ENCODE measurements at places on chromosomes 11 and 22.
A peak's percentile ranks its signal among the peaks of the same experiment; 100 is the strongest.

DNA sequence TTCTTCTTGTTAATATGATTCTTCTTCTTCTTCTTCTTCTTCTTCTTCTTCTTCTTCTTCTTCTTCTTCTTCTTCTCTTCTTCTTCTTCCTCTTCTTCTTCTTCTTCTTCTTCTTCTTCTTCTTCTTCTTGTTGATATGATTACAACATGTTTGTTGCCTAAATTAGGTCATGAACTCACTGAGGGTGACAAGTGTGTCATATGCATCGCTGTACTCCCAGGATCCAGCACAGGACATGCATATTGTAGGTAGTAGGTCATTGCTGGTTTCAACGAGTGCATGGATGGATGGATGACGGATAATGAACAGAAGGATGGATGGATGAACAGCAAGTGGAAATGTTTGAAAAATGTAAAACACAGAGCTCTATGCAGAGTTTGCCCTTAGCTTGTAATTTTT lies 14.9 kb upstream of the PVALB start:
- DNase-seq: no peak

GRCh38 chr11:2097998-2098690 lies 41.0 kb downstream of the IGF2 start:
- no peak for DNase-seq

GRCh38 chr11:86790867-86791849 lies 9.2 kb upstream of the PRSS23 start:
- DNase-seq: no peak

GRCh38 chr11:120835601-120836228 lies 188.2 kb upstream of the TBCEL start:
- no peak for DNase-seq

DNA sequence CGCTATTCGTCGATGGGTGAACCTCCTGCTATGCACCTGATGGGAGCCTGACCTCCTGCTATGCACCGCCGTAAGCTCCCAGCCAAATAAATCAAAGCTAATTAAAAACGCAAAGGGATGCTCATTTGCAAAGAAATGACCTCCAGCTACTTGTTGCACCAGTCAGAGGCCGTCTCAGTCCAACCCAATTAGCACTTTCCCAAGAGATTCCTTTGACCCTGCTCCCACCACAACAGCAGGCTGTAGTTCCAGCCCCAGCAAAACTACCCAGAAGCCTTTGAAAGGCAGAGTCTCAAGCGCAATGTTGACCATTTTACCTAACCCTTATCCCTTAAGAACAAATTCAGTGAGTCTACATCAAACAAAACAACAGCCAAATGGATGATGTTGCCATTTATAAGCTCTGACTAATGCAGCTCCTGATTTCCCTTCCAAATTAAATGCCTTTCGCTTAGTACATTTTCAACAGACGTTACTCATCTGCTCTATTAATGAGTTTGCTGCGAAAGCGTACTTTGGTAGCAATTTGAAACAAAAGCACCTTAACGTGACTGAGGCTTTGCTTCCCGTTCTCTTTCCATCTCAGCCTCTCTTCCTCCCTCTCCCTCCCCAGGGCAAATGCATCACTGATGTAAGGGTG lies 17.2 kb upstream of the BSX start:
- DNase-seq: no peak

- no peak for DNase-seq
These were observed 202.2 kb upstream of the SORL1-AS1 start for GRCh38 chr11:121654843-121655536.

DNA sequence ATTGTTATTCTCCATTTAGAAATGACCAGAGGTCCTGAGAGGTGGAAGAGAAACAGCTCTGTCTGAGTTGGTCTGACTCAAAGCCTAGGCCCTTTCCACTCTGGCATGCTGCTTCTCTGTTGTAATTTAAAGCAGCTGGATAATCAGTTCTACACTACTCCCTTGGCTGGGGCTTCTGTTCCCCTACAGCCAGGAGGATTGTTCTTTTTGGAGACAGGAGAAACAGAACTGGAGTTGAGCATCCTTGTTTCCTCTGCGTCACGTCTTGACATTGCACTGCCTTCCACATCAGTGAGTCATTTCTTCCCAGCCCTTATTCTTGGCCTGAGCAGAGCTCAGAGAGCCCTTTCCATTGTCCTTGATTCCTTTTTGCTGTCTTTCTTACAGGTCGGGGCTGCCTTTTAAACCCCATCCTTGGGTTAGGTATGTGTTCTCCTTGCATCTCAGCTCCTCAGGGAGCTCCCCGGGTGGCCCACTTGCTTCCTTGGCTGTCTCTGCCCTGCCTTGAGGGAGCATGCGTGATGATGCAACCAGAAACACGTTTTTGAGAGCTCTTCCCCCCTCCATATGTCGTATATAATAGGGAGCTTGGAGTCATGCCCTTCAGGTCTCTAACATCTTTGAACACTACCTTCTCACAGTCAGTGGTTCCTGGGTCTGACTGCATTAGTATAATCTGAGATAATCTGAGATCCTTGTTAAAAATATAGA lies 35.7 kb downstream of the CYB5R2 start:
- no peak for DNase-seq

DNA sequence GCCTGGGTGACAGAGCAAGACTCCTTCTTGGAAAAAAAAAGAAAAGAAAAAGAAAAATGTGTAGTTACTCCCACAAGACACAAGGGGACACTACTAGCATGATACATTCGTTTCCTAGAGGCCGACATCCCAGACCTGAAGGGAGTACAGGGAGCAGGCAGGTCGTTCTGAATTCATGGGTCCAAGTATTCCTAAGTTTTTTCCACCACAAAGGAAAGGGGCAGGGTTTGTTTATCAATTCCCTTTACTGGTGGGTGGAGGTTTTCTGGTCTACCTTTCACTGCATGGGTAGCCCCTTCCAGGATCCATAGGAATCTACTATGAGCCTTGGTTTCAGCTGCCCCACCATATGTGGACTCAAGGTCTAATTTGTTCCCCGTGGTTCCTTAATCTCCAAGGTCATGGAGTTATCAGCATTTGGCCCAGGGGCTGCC lies 11.8 kb downstream of the TIGD3 start:
- peak; percentile 78 for DNase-seq

DNA sequence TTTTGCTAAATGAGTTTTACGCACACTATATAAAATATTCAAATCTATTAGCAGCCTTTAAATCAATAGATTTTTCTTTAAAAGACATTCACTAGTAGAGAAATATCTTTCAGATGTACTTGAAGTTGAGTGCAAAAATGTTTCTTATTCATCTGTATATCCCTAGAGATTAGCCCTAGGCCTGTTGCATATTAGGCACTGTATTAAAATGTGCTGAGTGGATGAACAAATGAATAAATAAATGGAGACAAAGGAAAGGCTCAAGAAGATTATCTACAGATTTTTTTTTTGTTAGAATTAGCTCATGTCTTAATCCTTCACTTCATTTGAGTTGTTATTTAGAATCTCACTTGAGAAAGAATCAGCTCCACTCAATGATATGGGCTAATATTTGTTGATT lies 12.0 kb upstream of the MMP13 start:
- DNase-seq: no peak

DNA sequence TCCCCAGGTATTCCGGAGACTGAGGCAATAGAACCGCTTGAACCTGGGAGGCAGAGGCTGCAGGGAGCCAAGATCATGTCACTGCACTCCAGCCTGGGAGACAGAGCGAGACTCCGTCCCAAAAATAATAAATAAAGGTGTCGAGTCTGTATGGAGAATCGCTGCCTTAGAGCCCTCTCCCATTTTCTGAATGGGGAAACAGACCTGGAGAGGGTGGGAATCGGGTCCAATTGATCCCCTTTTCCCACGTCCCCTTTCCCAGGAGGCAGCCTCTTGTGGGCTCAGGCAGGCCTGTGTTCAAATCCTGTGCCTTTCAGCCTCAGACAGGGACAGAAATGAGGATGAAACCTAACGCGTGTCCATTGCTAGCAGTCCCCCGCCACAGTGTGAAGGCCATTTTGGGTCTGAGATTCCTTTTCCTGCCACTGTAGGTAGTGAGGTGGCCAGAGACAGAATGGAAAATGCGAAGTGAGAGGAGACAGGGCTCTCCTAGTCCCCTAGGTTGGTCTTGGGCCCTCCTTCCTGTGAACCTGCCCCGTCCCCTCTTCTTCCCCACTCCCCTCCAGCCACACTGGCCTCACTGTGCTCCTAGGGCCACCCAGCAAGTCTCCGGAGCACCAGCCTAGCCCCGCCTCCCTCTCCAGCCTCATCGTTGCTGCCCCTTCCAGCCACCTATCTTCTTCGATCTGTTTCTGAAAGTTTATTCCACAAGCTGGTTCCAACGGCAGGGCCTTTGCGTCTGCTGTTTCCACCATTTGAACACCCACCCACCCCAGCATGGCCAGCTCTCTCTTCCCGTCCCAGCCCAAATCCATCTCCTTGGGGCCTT lies 2.7 kb upstream of the POLDIP3 start:
- DNase-seq: no peak

DNA sequence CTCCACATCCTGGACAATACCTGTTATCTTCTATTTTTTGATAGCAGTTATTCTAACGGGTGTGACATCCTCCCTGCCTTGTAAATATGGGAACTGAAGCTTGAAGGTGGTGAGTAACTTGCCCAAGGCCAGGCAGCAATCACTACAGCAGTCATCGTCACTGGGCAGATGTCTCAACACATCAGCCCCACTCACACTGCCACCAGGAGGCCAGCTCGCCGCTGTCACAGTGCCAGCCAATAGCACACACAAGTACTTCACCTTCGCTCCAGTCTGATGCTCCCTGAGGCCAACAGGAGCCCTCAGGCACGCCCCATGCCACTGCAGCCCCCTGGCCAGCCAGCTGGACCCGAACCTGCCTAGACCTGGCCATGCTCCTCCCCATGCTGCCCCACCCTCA lies 4.9 kb upstream of the TTLL1 start:
- peak; percentile 40 for DNase-seq

DNA sequence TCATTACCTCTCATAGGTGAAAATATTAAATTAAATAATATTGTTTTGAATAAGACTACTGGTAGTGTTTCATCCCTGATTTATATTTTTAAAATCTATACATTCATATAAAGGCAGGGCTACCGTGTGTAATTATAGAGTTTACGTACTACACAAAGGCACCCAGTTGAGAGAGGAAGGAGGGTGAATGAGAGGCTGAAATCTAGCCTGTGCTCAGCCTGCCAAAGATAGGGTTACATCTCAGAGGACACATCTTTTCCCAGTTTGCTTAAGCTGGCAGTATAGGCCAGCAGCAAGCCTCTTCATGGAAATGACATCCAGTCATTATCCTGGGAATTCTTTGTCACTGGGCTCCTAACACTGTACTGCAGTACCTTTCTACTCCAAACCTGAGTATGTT lies 7.5 kb upstream of the B3GNT6 start:
- no peak for DNase-seq

GRCh38 chr11:77136074-77136473 lies 8.0 kb downstream of the MYO7A start:
- peak; percentile 21 for DNase-seq

DNA sequence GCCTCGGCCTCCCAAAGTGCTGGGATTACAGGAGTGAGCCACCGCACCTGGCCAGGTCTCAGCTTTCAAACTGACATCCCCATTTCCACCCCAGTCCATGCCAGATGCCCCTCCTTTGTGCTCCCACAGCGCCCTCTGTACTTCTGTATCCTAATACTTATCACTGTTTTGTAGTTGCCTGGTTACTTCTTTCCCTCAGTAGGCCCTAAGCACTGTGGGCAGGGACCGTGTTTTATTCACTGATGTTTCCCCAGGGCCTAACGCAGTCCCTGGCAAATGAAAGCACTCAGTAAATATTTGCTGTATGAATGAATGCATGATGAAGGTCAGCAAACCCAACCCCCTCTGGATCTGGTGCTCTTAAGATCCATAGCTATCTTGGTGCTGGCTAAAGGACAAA lies 2.2 kb upstream of the TRIM3 start:
- no peak for DNase-seq

DNA sequence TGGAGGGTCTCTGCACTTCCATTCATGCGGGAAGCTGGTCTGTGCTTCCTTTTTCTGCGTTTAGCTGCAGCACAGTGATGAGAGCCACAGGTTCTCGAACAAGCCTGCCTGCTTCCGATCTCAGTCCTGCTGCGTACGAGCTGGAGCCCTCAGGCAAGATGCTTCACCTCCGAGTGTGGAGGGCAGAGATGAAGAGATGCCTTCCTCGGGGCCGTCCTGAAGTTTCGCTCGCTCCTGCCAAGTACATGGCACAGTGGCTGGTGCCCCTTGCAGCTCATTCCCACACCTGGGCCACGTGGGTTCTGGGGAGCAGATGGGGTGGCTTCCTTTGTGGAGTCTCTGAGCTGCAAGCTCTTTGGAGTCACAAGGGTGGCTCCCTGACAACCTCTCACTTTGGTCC lies 19.5 kb upstream of the TESMIN start:
- DNase-seq: no peak

- no peak for DNase-seq
These were observed 26.3 kb downstream of the RPS6KA4 start for GRCh38 chr11:64384981-64385944.

- DNase-seq: no peak
These were observed 1149.2 kb downstream of the BRD1 start for GRCh38 chr22:48678171-48679135.

DNA sequence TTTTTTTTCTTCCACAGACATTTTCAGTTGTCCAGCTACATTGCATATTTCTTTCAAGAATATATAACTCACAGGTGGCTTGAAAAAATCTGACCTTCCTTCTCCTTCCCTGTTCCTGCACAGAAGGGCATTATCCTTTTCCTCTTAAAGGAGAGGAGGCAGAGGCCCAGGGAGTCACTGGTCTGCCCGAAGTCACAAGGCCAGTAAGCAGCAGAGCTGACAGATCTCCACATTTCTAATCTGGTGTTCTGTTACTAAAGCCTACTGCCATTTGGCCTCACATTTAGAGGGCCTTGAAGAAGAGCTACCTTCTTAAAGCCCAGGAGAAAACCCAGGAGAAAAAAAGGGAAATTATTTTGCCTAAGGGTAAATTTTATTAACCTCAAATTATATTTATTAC lies 12.3 kb downstream of the ENDOD1 start:
- DNase-seq: no peak

- DNase-seq: no peak
These were observed 110.1 kb upstream of the ASPHD2 start for GRCh38 chr22:26318975-26319374.

DNA sequence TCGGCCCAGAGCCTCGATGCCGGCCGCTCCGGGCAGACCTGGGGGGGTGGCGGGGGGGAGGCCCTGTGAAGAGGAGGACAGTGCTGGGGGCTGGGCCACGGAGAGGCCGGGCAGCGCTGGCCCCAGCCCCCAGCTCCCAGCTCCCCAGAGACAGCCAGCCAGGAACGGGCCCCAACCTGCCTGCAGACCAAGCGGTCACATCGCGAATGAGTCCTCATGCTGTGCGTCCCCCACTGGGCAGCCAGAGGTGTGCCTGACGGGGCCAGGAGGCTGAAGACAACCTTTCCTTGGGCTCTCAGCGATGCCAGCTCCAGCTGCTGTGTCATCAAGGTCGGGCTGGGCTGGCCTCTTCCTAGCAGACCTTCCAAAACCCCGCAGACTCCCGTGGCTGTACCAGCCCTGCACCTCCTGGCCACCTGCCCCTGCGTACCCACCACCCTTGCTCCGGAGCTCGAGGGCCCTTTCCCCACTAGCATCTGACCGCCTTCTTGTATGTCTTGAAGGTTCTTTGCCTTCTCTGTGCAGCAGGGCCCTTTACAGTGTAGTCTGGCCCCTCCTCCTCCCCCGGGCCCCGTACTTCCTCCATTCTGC lies 88.4 kb downstream of the CDKN1C start:
- DNase-seq: no peak

GRCh38 chr11:72177656-72178055 lies 14.3 kb upstream of the FOLR1 start:
- no peak for DNase-seq

- peak; percentile 69 for DNase-seq
These were observed 1.4 kb downstream of the TMEM109 start for GRCh38 chr11:60915248-60915914.
